CD8-positive, alpha-beta memory T cell (primary cell): ENCODE measurements at places on chromosomes 11 and 22.

DNA sequence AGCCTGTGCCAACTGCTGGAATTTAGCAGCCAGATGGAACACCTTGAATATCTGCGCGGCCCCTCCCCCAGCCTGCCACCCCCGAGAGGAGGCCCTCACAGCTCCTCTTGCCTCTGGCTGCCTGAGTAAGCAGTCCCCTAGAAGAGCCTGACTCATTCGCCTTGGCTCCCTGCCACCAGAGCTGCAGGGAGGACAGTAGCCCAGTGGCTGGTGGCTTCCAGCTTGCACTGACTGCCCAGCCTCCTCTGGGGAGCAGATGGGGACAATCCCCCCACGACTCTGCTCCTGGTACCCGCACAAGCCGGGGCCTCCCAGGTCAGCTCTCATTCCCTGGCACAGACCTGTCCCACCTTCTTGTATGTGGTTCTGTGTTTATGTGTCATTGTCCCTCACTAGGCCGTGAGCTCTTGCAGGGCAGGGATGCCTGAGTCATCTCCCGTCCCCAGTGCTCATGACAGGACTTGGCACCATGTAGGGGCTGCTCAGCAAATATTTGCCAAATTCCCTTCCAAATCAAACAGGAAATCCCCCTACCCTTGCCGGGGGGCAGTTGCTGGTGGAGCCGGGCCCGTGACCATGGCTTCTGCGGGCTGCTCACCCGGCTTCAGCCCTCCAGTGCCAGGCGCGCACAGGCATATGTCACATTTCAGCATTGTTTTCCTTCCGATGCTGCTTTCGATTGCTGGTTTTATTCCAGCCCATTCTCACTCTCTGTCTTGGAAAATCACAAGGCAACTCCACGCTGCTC is 43.6 kb downstream of the CACNG2 start:
- no peak for DNase-seq

DNA sequence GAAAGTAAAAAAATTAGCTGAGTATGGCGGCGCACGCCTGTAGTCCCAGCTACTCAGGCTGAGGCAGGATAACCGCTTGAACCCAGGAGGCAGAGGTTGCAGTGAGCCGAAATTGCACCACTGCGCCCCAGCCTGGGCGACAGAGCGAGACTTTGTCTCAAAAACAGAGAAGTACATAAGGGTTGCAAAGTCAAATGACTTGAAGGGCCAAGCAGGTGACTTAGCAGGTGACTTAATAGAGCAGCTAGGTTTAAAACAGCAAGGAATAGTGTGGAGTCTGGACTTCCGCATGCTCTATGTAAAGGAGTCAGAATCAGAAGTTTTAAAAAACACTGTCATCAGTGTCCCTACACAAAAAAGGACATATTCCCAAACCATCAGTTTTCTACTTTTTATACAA is 31.7 kb downstream of the EP300 start:
- DNase-seq: no peak

DNA sequence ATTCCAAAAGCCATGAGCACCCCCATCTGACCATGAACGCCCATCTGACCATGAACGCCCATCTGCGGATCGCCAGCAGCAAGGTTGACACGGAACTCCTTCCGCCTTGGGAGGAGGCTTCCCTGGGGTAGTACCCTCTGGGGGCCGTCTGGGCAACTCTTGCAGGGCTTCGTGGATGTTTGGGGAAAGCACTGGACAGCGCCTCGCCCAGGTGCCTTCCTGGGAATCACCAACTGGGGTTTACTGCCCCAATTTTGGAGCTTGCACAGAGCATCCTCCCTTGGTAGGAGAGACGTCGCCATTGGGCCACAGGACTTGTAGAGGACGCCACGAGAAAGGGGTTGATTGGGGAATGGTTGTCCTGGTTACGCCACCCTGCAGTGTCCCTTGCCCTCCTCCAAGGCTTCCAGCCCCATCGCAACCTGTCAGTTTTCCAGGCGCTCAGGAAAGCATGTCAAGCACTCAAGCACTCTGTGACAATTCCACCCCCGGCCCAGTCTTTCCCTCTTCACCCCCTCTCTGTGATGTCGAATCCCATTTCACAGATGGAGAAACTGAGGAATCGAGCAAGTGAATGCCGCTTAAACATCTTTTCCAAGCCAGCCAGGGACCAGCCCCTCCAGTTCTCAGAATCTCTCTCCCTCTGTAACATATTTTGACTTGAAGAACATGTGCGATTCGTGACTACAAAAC is 914 bp upstream of the PRDM11 start:
- no peak for DNase-seq

DNA sequence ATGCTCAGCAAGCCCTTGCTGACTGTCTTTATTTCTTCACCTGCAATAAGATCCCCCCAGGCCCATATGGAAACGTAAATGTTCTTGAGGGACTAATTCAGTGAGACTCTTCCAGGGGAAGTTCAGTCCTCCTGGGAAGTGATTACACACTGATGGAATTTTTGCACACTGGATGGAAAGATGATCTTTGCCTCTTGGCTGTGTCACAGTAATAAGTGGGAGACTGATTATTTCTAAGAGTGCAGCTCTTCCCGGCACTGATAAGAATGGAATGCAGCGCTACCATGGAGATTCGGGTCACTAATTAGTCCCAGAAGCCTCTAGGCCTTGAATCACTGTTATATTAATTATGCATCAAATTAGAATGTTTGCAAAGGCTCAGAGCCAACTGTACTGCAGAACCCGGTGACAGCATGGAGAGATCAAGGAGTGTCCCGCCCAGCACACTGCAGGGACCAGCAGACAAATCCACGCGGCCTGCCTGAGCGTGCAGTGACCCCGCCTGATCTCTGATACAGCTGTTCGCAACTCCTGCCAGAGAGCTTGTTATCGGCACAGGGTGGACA is 178.3 kb downstream of the SNX19 start:
- DNase-seq: no peak

DNA sequence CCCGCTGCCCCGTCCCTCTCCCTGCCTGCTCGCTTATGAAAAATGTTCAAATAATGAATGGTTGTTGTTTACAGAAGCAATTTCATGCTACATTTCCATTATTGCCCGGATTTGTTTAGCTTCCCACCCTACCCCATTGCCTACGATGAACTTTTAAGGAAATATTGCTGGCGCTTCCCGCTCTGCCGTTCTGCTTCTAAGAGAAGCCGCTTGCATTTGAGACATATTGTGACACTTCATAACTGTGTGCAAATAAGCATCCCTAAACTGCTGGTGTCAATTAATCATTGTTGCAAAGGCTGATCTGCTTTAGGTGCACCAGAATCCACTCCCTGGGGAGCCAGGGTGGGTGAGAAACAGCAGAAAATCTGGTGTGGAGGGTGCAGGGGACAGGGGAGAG is 52.3 kb upstream of the LMO1 start:
- DNase-seq: no peak

DNA sequence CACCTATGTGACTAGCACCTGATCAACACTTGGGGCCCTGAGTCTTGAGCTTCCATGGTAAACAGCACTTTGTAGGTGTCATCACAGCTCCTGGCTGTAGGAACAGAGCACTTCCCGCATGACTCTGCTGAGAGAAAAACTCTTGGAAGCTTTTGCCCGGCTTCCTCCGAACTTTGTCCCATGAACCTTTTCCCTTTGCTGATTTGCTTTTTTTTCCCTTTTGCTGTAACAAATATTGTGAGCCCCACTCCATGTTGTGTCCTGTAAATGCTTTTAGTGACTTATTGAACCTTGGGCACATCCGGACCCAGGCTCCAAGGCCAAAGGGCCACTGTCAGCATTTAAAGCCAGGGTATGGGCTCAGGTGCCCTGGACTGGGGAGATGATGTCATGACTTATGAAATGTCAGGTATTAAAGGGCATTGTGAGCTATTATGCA is 391.1 kb downstream of the TENM4 start:
- DNase-seq: no peak

DNA sequence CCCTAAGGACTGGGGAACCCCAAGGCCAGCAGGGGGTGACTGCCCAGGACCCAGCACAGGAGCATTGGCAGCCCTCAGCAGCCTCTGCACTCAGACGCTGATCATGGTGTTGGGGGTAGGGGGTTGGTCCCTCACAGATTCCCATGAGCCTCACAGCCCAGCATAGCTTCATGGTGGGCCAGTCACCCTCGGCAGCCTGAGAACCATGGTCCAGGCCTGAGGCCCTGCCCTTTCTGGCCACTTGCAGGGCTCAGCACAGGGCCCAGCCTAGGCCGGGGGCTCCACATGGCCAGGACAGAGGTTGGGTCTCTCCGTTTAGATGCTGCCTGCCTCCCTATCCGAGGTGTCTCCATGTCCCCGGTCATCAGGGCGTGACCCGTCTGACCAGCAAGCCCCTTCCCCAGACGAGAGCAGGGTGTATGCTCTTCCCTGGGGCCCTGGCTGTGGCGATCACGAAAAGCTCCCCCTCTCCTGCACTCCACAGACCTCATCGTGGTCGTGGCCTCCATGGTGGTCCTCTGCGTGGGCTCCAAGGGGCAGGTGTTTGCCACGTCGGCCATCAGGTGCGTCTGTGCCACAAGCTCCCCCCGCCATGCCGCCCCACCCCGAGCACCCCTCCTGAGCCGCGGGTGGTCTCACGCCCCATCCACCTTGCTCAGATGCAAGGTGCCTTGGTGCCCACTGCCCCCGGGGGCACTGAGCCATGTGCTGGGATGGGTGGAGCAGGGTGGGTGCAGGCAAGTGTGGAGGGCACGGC is 126.2 kb downstream of the KCNQ1 start:
- no peak for DNase-seq

- no peak for DNase-seq
Measured at GRCh38 chr22:40449676-40450035, 79.3 kb downstream of the SGSM3 start.

GRCh38 chr11:76789443-76789719 is 6.2 kb downstream of the TSKU start:
- no peak for DNase-seq

DNA sequence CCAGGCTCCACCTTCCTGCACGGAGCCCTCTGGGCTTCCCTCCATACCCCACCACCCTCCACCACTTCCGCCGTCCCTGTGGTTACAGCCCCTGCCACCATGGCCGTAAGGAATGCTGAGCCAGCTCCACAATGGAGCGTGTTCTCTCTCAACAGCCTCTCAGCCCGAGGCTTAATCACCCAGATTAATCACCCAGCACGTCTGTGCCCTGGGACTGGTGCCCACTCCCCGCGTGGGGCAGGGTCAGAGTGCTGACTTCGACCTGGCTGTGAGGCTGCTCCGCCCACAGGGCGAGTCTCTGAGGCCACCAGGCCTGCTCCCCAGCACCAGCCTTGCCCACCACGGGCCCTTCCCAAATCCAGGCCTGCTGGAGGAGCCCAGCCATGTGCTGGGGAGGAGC is 4.0 kb upstream of the TH start:
- DNase-seq: no peak

DNA sequence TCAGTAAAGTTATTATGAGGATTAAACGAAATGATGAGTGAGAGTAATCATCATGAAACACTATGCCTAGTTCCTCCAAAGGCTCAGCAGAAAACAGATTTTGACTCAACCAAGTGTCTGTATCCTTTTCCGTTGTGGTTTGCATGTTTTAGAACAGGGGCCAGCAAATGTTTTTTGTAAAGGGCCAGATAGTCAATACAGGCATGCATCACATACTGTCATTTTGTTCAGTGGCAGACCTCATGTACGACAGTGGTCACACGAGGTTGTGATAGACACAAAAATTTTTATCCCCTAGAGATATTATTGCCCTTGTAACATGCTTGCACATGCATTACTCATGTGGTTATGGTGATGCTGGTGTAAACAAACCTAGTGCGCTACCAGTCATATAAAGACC is 81.9 kb upstream of the SLC25A18 start:
- DNase-seq: no peak

- no peak for DNase-seq
Measured at GRCh38 chr22:44995715-44996114, 14.1 kb downstream of the PHF21B start.

DNA sequence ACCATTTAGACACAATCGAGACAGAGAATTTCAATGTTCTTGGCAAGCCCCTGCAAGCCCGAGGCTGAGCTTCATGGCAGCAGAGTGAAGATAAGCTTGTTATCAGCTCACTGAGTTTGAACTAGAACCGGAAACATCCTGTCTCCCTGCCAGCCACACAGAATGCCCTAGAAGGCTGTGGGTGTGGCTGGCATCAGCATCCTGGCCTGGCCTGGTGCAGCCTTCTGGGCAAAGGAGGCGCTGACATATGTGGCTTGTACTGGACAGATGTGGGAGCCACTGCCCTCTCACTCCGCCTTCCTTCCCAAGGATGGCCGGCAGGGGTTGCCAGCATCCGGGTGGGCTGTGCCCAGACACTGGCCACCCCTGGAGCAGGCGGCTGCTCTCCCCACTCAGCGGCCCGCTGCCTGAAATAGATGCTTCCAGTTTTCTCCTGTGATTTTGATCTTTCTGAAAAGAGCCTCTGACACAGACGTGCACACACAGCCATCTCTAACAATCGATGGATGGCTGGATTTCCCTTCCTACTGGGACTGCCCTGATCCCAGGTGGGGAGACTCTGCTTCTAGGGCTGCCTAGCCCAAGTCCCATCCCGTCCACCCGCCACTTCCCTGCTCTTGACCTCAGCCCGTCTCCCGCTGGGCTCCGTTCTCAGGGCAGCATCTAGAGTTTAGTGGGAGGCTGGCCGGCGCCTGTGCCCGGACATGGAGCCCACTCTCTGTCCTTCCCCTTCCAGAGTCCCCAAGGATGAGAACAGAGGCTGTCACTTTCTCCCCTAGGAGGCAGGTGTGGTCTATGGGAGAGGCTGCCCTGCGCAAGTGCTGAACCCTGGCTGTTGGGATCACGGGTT is 149.7 kb downstream of the CTTN start:
- DNase-seq: peak; percentile 25

GRCh38 chr22:28412109-28412508 is 267.5 kb downstream of the TTC28 start:
- DNase-seq: no peak

DNA sequence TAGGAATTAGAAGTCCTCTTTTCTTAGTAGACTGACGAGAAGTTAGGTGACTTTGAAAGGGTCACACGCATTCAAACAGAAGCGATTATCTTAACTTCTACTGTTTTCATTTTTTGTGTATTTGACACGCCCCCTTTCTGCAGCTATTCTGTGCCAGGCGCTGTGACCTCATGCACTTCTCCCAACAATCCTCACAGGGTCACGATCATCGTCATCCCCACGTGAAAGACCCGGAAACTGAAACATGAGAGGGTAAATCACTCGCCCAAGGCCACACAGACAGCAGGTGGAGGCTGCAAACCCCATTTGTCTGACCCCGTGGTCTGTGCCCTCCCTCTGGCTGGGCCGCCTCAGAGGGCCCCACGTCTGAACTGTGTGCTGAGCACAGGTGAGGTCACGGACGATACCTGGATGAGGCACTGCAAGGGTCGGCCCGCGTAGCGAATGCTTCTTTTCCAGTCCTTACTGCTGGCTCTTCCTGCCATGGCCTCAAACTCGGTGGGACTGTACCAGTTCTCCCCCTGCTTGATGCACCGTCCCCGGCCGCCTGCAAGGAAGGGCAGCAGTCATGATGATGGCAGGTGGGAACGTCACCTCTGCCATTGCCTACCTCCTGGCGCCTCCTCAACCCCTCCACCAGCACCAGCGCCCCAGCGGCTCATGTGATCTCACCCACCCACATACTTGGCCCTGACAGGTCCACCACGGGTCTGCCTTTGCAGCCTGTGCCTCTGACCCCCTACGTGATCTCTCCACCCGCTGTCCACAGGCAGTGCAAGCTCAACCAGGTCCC is 8.4 kb downstream of the DEAF1 start:
- DNase-seq: no peak

GRCh38 chr22:43001271-43002201 is 13.4 kb downstream of the PACSIN2 start:
- DNase-seq: no peak

GRCh38 chr22:43883719-43884415 is 7.9 kb downstream of the PNPLA5 start:
- no peak for DNase-seq
